Cerebellum (tissue), 4 donors: ENCODE measurements at places on chromosomes 16 and 17.
A peak's percentile ranks its signal among the peaks of the same experiment; 100 is the strongest.

GRCh38 chr17:73390851-73391250 lies 79.0 kb upstream of the CDC42EP4 start:
- no peak for DNase-seq

DNA sequence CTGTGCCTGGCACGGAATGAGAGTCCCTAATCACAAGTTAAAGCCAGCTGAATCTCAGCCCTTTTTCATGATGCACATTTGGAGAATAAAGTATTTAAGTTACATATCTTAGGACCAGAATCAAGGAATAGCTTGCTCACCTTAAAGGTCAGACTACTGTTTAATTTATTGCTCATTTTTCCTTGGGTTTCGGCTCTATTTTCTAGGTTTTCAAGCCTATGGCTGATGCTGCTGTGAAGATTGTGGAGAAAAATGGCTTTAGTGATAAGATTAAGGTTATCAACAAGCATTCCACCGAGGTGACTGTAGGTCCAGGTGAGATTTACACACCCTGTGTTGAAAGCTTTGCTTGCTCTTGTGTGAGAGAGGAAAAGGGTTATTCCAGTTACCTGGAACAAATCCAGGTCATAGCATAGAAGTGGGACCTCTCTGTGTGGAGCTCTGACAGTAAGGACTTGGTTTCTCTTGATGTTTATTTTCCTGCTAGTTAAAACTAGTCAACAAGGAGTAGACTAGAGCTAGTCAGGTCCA lies 18.1 kb downstream of the PRMT7 start:
- DNase-seq: no peak

GRCh38 chr16:11561454-11561805 lies 25.3 kb downstream of the LITAF start:
- no peak for DNase-seq

- DNase-seq: no peak
Observed at GRCh38 chr16:49307176-49307575, 25.5 kb upstream of the CBLN1 start.

DNA sequence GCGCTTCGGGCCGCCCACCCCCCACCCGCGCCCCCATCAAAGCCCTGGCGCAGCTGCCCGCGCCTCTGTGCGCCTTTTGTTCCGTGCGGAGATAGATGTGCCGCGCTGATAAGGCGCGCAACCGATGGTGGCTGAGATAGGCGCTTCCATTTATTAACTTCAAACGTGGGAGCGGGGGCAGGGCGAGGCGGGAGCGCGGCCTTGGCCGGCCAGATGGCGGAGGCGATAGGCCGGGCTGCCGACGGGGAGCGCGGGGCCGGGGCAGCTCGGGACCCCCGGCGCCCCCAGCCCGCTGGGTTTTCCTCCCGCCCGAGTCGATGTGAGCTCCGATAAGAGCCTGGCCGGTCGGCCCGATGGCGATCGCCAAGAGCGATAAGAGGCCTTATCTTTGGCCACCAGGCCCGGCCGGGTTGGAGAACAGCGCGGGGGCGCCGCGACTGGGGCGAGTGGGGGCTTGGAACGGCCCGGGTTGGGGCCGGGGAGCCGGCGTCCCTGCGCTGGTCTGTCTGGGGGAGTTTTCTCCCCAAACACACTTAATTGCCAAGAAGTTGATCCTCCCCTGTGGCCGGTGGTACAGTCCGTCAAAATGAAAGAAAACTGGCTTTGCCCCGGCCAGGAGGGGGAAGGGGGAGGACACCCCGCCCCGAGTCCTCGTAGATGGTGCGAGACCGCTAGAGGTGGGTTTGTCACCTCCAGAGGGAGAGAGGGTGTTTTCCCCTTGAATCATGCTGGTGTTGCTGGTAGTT lies 2.7 kb downstream of the ZFPM1 start:
- DNase-seq: peak; percentile 51

GRCh38 chr17:81037026-81037797 lies 2.3 kb downstream of the BAIAP2 start:
- DNase-seq: no peak

DNA sequence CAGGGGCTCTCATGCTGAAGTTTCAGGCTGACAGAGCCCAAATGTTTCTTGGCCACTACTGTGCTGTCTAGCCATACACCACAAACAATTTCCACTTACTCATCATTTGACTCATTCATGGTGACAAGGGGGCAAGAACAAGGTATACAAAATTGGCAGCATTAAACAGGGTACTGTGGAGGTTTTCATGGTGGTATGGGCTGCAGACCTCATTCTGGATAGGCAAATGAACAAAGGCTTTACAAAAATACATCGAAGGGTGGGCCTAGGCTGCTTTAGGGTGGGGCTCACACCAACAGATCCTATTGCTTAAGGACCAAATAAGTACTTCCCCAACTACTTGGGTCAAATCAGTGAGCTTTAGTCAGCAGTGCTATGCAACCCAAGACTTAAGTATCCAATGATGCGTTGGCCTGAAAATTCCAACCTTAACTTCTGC lies 53.0 kb downstream of the N4BP1 start:
- DNase-seq: no peak

GRCh38 chr17:15424521-15424920 lies 42.9 kb downstream of the CDRT4 start:
- DNase-seq: no peak

DNA sequence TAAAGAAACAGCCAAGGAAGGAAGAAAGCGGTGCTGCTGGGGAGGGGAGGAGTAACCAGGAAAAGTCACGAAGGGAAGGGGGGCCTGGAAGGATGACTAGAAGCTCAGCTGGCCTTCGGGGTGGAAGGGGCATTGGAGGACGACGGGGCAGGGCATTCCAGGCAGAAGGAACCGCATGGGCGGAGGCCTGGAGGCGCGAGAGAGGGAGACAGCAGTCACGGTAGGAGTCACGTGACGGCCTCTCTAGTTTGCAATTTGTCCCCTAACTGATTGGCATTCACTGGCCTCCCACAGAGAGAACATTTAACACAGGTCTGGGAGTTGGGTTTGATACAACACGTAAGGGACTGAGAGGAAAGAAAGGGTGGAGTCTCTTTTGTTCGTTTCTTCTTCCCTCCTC lies 63.9 kb downstream of the RTN4RL1 start:
- DNase-seq: no peak

- DNase-seq: no peak
Observed at GRCh38 chr16:56700195-56700594, 17.9 kb downstream of the MT1X start.

DNA sequence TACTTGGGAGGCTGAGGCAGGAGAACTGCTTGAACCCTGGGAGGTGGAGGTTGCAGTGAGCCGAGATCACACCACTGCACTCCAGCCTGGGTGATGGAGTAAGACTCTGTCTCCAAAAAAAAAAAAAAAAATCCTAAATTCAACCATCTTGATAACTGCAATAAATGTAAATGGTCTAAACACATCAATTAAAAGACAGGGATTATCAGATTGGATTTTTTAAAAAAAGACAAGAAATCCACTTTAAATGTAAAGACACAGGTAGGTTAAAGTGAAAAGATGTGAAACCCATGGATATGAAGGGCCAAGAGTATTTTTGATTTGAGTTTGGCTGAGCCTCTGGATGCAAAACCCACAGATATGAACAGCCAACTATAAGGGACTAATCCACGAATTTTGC lies 64.2 kb upstream of the ATP2A3 start:
- no peak for DNase-seq

- DNase-seq: no peak
Observed at GRCh38 chr16:68997564-68997963, 107.9 kb upstream of the HAS3 start.

DNA sequence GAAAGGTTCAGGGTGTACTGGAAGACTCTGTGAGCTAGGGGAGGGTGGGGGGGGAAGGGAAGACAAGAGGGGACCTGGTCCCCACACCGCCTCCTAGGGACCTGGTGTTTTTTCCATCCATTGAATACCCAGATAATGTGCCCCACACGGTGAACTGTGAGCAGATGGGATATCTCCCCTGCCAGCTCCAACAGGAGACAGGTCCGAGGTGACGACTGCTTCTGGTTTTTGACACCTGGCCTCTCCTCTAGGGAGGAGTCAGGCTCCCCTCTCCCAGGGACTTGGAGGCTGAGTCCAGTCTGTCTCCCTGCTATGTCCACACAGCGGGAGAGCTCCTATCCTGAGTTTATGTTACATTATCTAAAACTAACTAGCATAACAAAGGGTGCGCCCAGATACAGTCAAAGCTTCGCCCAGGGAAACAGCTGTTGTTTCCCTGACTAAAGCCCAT lies 1.8 kb downstream of the MARVELD3 start:
- DNase-seq: no peak

DNA sequence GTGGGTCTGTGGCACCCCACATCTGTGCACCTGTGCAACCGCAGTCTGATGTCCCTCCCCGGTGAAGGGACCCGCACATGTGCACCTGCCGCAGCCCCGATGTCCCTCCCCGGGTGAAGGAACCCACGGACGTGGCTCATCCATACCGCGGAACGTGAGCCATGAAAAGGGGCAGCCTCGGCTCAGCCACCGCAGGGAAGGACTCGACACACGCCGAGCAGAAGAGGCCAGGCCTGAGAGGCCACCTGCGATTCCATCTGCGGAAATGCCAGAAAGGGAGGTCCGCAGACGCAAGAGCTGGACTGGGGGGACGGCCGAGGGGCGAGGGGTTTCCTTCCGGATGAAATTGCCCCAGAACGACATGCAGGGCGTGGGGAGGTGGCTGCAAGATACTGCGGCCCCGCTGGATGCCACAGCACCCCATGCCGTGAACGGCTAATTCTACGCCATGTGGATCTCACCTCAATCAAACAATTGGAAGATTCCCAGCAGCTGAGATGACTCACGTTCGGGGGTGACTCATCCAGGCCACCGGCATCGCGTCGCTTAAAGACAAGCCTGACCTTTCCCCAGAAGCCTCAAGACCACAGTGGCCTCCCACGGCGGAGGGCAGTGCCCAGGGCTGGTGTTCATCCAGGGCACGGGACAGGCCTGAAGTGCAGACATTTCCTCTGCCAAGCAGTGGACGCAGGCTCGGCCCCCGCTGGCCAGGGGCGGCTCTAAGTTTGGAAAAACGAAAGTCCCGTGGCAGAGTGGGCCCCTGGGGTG lies 21.0 kb downstream of the SOX8 start:
- DNase-seq: no peak

DNA sequence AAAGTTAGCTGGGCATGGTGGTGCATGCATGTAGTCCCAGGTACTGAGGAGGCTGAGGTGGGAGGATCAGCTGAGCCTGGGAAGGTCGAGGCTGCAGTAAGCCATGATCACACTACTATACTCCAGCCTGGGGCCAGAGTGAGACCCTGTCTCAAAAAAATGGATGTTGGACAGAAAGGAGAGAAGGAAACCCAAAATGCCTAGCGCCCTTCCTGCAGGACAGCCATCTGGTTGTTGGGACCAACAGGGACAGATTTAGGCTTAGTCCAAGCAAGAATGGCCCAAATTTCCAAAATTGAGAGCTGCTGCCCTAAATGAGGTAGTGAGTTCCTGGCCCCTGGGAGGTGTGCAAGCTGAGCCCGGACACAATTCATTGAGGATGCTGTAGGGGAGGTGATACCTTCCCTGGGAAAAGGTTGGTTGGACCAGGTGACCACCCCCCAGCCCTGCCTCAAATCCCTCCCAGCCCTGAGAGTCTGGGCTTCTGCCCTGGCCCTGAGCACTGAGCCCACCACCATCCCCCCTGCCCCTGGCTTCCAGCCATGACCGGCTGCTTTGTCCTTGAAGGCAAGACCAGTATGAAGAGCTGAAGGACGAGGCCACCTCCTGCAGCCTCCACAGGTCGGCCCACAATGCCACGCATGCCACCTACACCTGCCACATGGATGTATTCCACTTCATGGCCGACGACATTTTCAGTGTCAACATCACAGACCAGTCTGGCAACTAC lies 35.1 kb downstream of the IL21R start:
- no peak for DNase-seq

GRCh38 chr17:30505868-30506417 lies 28.7 kb downstream of the GOSR1 start:
- DNase-seq: no peak

GRCh38 chr16:87435372-87436224 lies 43.5 kb downstream of the MAP1LC3B start:
- no peak for DNase-seq

DNA sequence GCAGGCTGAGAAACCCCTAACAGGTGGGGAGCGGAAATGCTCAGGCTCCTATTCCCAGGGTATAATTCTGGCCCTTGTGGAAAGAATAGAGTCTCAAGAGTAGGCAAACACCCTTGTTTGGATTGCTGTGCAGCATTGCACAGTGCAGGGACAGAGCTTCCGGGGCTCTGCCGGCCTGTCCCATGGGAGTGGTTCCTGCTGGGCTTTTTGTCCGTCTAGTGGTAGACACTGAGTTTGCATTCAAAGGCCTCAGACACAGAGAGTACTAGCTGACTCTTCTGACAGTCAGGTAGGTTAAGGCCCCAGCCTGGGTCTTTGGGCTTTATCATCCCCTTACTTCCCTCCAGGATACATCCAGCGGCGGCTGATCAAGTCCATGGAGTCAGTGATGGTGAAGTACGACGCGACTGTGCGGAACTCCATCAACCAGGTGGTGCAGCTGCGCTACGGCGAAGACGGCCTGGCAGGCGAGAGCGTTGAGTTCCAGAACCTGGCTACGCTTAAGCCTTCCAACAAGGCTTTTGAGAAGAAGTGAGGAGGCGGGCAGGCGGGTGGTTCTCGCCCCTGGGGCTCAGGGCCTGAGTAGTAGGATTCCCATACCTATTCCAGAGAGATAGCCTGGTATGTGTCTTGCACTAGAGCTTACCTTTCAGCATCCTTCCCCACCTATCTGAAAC lies 18.1 kb downstream of the POLR2A start:
- DNase-seq: no peak

- no peak for DNase-seq
Observed at GRCh38 chr17:3602499-3602898, 6.7 kb downstream of the TRPV1 start.

- no peak for DNase-seq
Observed at GRCh38 chr16:84794626-84795025, 25.2 kb upstream of the CRISPLD2 start.

DNA sequence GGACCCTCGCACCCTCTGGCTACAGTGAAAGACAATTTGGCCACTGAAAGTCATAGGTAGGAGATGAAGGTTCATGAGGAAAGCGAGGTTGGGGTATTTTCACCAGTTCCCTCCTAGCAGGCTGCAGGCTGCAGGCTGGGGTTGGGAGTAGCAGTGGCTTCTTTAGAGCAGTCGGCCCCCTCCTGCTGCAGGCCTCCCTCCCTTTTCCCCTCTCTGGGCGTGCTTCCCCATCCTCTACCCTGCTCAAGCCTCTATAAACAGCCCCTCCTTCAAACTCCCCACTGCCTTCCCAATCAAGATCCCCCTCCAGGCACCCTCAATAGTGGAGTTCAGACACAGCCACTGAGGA lies 41.8 kb downstream of the GAS7 start:
- DNase-seq: no peak

DNA sequence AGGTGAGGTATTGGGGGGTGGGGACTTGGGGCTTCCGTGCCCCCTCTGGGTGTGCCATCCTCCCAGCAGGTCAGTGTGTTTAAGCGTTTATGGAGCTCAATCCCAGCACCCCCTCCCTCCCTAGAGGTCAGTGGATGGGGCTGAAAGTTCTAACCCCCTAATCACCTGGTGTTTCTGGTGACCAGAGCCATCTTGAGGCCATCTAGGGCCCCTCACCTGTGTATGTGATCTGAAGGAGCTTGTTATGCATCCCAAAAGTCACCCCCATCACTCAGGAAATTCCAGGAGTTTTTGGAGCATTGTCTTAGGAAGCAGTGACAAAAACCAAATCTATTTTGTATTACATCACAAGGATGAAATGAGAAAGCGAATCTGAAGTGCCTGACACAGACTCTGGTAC lies 67.8 kb upstream of the NOL11 start:
- DNase-seq: no peak
